ENCODE measurements at places on chromosomes 3 and 15.

- DNase-seq, result no peak
These were observed 192.2 kb upstream of the GADL1 start for GRCh38 chr3:31086698-31087097.

GRCh38 chr15:85381850-85382751 is 1.7 kb downstream of the AKAP13 start:
- no peak for DNase-seq

GRCh38 chr15:79243723-79244122 is 38.8 kb upstream of the ANKRD34C start:
- DNase-seq, result no peak

DNA sequence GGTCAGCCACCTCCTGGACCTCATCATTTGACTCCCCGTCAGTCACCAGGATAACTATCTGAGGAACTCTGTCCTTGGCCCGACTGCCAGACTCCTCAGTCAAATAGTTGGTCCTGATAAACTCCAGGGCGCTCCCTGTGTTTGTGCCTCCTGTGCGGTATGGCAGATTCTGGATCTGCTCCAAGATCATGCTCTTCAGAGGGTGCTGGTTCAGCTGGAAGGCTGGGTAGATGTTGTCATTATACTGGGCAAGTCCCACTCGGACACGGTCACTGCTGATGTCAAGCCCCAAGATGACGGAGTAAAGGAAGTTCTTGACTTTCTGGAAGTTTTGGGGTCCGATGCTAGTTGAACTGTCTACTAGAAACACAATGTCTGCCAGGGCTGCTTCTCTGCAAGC is 31.1 kb upstream of the CAPN7 start:
- no peak for DNase-seq

GRCh38 chr3:157156837-157157635 is 2.9 kb downstream of the CCNL1 start:
- DNase-seq, result no peak

DNA sequence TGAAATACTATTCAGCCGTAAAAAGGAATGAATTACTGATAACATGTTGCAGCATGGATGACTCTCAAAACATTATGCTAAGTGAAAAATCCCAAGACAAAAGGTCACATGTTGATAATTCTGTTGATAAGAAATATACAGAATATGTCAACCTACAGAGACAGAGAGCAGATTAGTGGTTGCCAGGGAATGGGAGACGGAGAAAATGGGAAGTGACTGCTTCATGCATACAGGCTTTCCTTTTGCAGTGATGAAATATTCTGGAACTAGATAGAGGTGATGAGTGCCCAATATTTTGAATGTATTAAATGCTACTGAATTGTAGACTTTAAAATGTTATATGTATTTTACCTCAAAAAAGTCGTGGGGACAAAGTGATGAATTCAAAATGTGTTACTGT is 56.2 kb downstream of the ABHD2 start:
- no peak for DNase-seq

DNA sequence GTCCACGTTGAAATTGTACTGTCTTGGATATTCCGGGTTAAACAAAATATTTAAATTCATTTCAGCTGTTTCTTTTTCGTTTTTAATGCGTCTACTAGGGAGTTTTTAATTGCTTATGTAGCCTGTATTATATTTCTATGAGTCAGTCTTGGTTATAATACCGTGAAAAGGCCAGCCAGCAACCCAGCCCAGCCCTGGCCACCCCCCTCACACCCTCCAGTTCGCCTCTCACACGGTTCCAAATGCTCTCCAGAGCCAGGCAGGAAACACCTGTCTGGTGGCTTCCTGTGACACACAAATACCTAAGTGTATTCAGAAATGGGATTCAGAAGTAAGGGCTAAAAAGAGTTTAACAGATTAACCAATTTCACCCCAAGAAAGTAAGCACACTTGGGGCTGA is 4.4 kb downstream of the SH3BP5 start:
- no peak for DNase-seq

- no peak for DNase-seq
These were observed 54.8 kb downstream of the SLC7A14 start for GRCh38 chr3:170531054-170531453.

GRCh38 chr3:42800251-42800650 is 4.0 kb downstream of the HIGD1A start:
- no peak for DNase-seq

All from activated CD4-positive, CD25-positive, alpha-beta regulatory T cell (primary cell).